ENCODE measurements at places on chromosomes 5 and 9.

DNA sequence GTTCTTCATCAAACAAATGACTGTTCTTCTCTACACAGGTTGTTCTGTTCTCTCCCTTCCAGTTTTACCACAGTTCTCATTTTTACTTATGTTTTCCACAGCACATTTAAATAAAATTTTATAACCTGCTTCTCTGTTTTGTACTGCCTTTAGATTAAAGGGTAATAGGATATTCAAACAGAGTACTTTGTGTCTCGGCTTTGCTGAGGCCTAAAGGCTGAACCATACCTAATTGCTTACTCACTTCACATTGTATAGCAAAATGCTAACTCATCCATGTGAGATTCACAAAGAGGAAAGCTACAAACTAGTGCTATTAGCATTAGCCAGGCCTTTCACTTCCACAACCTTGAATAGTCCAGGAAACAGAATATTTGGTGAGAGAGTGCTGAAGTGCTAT is 200.3 kb downstream of the TRPM3 start:
- H3K36me3 ChIP-seq: no peaks in the 10 kb centered on the region
- H3K27ac ChIP-seq: no peak overlapping the region
- no peaks in the 10 kb centered on the region for H3K27me3 ChIP-seq
- DNase-seq: peak; percentile 64
- 0 out of 2 replicates have a peak, but pooled peaks cover 2% of the 10 kb centered on the region for H3K4me1 ChIP-seq

DNA sequence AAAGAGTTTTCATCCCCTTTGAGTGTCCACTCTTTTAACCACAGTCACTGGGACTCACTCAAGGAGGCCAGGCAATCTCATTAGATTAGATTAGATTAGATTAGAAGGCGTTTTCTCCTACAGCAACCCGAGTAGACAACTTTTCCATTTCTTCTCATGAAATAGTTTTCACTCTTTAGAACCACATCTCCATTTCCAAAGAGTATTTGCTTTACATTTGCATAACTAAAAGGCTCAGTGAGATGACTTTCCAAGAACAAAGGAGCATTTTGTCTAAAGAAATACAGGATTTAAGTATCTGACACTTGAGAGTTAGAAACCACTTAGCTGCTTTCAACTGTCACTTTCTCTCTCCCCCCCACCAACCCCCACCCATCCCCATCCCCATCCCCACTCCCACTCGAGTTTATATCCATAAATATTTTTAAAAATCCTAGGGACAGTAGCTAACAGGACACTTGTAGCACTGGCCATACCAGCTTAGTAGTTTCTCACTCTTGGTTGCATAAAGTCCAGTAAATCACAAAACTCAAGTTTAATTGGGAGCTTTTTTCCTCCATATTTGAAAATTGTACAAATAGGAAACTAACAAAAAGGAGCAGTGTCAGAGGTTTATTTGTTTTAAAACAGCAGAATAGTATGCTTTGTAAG is 2202.9 kb upstream of the WWC1 start:
- no peaks in the 10 kb centered on the region for H3K4me1 ChIP-seq
- no peaks in the 10 kb centered on the region for H3K36me3 ChIP-seq
- H3K4me3 ChIP-seq: no peak overlapping the region
- H3K27me3 ChIP-seq: no peaks in the 10 kb centered on the region
- no peak for DNase-seq

DNA sequence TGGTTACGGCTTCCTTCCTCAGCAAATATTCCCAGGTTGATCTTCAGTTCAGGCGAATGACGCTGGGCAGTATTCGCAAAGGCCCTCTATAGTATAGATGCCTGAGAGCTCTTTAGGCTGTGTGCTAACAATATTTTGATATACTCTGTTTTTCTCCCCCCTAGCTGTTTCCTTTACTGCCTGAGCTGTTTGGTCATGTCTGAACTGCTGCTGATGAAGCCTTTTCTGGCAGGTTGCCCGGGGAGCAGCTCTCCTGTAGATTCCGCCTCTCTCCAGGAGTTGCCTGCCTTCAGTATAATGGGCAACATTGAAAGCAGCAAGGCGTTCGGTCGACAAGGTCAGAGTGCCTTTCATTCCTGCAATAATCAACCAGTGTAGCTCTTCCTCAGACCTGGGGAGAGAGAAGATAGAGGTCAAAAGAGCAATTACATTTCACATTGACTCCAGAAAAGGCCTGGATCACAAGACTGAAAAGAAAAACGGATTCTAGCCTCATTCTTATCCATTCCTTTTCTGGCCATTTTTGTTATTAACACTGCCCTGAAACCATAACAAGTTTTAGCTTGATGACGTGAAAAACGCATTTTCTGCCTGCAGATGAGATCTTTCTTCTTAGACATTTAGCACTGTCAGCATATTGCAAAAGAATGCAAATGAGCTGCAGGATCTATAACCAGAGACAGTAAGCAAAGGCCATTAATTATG is 60.1 kb upstream of the ZNF608 start:
- no peak overlapping the region for H3K27ac ChIP-seq
- H3K27me3 ChIP-seq: no peaks in the 10 kb centered on the region
- no peaks in the 10 kb centered on the region for H3K36me3 ChIP-seq
- no peak overlapping the region for H3K4me3 ChIP-seq
- peaks cover 2% of the 10 kb centered on the region for H3K4me1 ChIP-seq

- no peak overlapping the region for H3K4me3 ChIP-seq
- H3K36me3 ChIP-seq: 0 out of 2 replicates have a peak, but pooled peaks cover 1% of the 10 kb centered on the region
- DNase-seq: no peak
- peaks cover 25% of the 10 kb centered on the region for H3K4me1 ChIP-seq
- no peak overlapping the region for H3K27ac ChIP-seq
Observed at GRCh38 chr9:133980864-133981588, 11.1 kb downstream of the VAV2 start.

DNA sequence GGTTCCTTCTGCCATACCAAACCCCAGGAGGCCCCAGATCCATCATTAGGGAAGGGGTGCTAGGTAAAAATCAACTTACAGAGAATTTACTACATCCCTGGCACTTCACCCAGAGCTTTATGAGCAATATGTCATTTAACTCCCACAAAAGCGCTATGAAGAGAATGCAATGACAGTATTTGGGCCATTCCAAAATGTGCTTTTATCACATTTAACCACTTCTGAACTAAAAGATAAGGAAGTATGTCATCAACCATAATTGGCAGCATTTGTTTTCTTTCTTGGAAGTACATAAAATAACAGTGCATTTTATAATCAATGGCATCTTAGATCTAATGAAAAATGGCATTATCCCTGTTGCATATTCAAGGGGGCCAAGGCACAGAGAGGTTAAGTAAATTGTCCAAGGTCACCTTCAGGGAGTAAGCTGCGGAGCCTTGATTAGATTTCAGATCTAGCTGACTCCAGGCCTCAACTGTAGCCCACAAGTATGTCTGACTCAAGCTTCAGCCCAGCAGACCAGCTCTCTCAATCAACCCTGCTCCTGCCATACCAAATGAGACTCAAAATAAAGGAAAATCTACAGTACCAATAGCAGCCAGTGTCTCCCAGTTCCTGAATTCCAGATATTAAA is 16.5 kb downstream of the SH3TC2 start:
- H3K4me1 ChIP-seq: no peaks in the 10 kb centered on the region
- no peaks in the 10 kb centered on the region for H3K27me3 ChIP-seq

- no peaks in the 10 kb centered on the region for H3K36me3 ChIP-seq
- H3K4me3 ChIP-seq: no peak overlapping the region
- H3K27me3 ChIP-seq: no peaks in the 10 kb centered on the region
- H3K27ac ChIP-seq: no peak overlapping the region
Observed at GRCh38 chr5:119333421-119333851, 22.4 kb upstream of the TNFAIP8 start.

DNA sequence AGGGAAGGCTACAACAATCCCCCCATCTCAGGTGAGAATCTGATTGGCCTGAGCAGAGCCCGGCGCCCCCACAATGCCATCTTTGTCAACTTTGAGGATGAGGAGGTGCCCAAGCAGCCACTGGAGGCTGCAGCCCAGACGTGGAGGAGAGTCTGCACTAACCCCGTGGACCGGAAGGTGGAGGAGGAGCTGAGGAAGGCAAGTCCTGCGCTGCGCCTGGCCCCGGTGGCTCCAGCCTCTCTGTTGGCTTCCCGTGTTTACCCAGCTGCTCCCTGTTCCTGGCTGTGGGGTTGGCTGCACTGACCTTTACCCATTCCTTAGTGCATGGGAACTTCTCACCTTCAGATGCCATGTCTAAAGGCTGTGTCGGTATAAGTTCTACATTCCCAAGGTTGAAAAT is 11.0 kb upstream of the CEL start:
- H3K4me3 ChIP-seq: no peak overlapping the region
- H3K4me1 ChIP-seq: no peaks in the 10 kb centered on the region
- H3K27me3 ChIP-seq: no peaks in the 10 kb centered on the region
- DNase-seq: no peak

DNA sequence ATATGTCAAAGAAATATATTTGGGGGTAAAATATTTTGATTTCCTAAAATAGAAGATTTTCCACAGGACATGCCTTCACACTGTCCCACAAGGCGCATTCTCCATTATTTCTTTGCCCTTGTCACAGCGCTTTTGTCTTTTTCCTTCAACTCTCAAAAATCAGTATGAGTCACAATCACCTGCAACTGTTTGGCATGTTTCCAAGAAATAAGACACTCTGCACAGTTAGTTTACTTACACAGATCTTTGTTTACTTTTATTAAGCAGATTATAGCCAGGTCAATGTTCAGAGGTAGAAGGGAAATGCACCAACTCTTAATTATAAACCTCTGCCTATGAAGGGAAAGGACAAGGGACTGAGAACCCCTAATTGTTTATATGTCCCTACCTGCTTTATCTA is 9.5 kb downstream of the CEMIP2 start:
- no peak overlapping the region for H3K27ac ChIP-seq
- H3K4me1 ChIP-seq: peaks cover 18% of the 10 kb centered on the region
- no peaks in the 10 kb centered on the region for H3K27me3 ChIP-seq
- no peak overlapping the region for H3K4me3 ChIP-seq

- DNase-seq: no peak
- no peak overlapping the region for H3K4me3 ChIP-seq
Observed at GRCh38 chr9:96318921-96319565, 17.1 kb upstream of the HSD17B3 start.

- DNase-seq: no peak
- no peaks in the 10 kb centered on the region for H3K4me1 ChIP-seq
- no peak overlapping the region for H3K27ac ChIP-seq
- H3K27me3 ChIP-seq: no peaks in the 10 kb centered on the region
- H3K4me3 ChIP-seq: no peak overlapping the region
- H3K36me3 ChIP-seq: no peaks in the 10 kb centered on the region
Observed at GRCh38 chr9:89891591-89892304, 286.9 kb downstream of the GADD45G start.

DNA sequence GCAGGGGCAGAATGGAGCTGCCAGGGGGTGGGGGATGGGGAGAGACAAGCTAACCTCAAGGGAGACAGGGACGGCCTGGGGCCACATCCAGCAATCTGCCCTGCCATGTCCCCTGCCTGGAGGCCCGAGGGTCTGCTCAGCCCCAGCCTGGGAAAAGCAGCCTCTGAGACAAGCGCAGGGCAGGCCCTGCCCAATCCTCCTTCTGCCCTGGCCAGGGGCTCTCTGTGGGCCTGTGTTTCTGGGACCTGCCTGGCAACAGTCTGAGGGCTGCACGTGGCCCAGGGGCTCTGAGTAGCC is 13.9 kb upstream of the QSOX2 start:
- H3K27ac ChIP-seq: no peak overlapping the region
- DNase-seq: no peak
- no peaks in the 10 kb centered on the region for H3K36me3 ChIP-seq
- peaks cover 5% of the 10 kb centered on the region for H3K4me1 ChIP-seq

DNA sequence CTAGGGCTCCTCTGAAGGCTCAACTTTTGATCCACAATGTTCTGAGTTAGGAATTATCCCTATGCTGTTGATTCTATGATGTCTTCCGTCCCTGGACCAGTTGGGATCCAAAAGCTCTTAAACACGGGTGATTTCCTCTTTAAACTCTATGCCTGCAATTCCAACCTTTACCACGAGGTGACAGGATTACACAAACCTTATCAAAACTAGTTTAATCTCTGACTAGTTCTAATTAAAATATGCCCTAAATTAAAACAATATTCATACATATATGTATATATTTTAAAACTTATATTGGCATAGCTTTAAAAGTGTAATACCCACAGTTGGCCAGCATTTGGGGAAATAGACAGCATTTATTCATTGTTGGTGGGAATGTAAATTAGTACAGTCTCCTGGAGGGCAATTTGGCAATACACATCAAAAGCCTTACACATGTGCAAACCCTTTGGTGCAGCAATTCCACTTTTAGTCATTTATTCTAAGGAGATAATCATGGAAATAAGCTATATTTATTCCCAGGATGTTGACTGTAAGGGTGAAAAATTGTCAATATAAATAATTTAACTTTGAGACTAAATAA is 51.6 kb upstream of the PHYKPL start:
- no peaks in the 10 kb centered on the region for H3K36me3 ChIP-seq
- DNase-seq: peak; percentile 3
- H3K4me1 ChIP-seq: no peaks in the 10 kb centered on the region
- no peak overlapping the region for H3K4me3 ChIP-seq
- no peaks in the 10 kb centered on the region for H3K27me3 ChIP-seq

DNA sequence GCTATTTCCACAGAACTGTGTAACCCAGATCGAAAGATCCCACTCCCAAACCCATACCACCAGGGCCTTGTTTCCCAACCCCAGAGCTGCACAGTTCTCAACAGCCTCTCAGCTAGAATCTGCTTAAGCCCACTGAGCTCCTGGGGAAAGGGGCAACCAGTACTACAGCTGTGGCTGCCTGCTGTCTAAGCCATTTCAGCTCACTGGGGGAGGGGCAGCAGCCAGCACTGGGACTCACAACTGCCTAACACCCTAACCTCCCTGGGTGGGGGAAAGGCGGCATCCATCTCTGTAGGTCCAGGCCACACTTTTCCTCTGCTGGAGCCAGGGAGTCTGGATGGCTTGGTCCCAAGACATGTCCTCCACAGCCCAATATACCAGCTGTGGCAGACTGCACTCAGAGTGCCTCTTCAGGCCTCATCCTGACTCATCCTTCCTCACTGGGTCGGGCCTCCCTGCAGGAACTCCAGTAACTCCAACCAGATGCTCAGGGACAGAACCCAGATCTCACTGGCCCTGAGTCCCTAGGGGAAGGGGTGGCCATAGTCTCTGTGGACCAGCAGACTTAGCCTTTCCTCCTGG is 241.4 kb downstream of the HINT1 start:
- no peak overlapping the region for H3K27ac ChIP-seq
- no peaks in the 10 kb centered on the region for H3K4me1 ChIP-seq
- H3K27me3 ChIP-seq: no peaks in the 10 kb centered on the region
- no peaks in the 10 kb centered on the region for H3K36me3 ChIP-seq
- no peak overlapping the region for H3K4me3 ChIP-seq

DNA sequence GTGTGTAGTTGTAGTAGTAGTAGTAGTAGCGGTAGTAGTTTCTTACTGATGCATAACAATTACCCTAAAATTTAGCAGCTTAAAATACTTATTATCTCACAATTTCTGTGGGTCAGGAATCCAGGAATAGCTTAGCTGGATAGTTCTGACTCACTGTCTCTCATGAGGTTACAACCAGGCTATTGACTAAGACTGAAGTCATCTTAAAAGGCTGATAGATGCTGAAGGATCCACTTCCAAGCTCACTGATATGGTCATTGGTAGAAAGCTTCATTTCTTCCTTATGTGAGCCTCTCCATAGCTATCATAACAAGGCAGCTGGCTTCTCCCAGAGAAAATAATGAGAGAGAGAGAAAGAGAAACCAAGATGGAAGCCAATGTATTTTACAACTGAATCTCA is 147.5 kb upstream of the FBXL17 start:
- H3K36me3 ChIP-seq: no peaks in the 10 kb centered on the region
- peak overlapping the region; percentile 29 for H3K27ac ChIP-seq
- DNase-seq: peak; percentile 82
- peaks cover 18% of the 10 kb centered on the region for H3K4me1 ChIP-seq

GRCh38 chr5:98453296-98453695 is 320.2 kb upstream of the RGMB start:
- H3K36me3 ChIP-seq: no peaks in the 10 kb centered on the region
- DNase-seq: no peak
- peaks cover 8% of the 10 kb centered on the region for H3K4me1 ChIP-seq
- no peak overlapping the region for H3K4me3 ChIP-seq
- H3K27me3 ChIP-seq: no peaks in the 10 kb centered on the region
